ENCODE measurements at places on chromosomes 1 and 21.

DNA sequence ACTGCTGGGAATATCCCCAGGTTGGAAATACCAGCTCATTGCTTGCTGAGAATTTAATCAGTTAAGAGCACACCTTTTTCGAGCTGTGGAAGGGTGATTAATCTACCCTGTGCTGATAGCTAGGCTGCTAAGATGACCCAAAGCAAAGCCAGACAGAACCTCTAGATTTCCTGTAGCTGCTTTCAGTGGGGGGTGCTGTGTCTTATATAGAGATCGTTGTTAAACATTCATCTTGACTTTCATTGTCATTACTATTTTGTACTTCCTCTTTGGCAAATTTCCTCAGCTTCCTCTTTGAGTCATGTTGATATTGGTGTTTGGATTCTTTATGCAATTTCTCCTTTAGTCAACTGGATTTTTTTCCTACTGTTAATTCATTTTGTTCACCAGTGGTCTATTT lies 155.3 kb downstream of the DISC1 start:
- DNase-seq = no peak

DNA sequence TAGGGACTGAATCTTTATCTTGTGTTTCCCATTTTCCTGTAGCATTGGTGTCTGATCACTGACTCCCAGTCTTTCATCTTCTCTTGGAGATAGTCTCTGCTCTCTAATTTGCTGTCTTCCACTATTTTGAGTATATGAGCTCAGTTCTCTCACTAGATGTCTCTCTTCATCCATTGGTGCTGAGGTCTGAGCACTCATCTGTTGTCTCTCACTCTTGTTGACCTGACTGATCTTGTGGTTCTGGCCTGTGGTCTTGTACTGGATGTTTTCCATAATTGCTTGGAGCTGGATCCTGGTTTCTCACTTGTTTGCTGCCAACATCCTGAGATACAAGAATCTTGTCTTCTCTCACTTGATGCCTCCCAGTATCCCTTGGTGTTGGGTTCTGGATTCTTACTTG lies 25.1 kb upstream of the S100A11 start:
- no peak for DNase-seq

DNA sequence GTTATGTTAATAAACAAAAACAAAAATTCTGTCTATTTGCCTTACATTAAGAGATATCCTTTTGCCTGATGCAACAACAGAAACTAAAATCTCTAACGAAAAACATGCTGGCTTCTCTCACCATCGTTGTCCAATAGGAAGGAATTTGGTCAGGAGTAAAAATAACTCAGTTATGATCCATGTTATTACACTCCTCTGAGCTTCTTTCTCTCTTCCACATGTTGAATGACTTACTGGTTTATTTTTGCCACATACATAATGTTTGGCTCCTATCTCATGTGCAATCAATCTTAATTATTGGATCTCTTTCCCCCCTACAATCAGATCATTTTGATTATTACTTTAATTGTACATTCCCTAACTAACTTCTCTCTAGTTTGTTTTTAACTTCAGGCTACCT lies 688.4 kb downstream of the USP25 start:
- no peak for DNase-seq

- peak; percentile 22 for DNase-seq
Observed at GRCh38 chr1:204647114-204647804, 38.3 kb downstream of the LRRN2 start.

DNA sequence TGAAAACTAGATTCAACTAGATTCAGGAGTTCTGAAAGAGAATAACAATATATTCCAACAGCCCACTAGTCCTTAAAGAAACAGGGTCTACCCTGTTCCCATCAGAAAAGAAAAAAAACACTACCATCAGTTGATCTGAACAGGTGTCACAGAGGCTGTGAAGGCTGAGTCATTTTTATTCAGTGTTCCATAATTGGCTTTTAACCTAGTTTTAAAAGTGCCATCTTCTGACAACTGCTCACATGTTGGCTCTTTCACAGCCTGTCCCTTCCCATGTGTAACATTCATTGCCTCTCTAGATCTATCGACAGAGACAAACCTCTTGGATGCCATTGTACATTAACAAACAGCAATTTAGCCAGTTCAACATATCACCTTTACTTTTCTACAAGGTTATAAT lies 243.7 kb downstream of the TBX15 start:
- no peak for DNase-seq

- DNase-seq = peak; percentile 80
Observed at GRCh38 chr1:35554266-35555211, 2.7 kb downstream of the KIAA0319L start.

DNA sequence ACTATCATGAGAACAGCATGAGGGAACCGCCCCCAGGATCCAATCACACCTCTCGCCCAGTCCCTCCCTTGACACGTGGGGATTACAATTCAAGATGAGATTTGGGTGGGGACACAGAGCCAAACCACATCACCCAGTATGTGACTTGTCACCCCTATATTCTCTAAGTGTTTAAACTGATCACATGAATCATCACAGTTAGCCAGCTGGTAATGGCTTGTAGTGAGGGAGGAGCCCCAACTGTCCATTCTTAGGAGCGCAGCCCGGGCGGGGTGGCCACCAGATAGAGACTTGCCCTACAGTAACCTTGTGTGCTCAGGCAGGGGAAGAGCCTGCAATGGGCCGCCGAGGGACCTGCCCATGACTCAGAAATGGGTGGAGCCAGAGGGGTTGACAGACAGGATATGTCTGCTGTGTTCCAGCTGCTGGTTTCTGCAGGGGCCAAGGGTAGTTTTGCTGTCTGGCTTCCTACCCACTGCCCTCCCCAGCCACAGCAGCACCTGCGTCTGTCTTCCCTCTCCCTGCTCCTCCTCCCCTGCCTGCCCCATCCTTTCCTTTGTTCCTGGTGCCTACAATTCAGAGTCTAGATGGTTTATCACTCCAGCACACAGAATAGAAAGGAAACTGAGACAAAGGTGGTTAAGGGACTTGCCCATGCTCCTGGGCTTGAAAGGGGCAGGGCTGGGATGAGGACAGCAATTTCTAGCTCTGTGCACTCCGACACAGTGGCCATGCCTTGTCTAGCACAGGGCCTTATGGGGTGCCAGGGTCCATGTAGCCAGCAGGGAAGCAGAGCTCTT lies 9.2 kb downstream of the ABCG1 start:
- peak; percentile 50 for DNase-seq

DNA sequence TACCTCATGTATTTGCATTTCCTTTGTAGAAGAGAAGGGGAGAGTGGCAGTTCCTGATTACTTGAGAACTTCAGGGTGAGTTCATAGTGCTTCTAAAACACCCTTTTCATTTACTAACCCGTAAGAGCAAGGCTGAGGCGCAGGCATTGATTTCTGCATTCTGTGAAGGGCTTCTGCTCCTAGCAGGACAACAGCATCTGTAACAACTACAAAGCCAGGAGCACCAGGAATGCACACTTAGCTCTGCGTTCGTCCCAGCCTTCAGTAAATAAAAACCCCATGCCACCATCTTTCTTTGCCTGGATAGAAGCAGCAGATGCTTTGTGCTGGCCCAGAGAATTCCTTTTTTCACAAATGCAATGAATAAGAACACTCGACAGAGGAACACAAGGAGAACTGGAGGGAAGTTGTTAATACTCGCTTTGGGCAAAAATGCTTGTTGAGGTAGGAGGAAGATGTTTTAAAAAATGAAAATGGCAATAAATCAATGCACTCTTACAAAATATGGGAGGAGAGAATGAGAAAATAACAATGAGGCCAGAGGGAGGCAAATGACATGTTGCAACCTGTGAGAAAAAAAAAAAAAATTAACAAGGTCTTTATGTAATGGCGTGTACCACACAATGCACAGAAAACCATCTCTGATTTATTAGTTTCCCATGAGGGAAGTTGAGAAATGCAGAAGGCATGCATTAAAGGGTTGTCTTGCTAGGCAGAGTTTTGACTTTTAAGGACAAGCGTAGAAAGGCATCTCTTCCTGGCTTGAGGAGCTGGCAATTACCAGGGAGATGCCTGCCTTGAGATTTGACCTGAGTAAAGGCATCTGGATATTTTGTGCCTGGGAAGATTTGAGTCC lies 418.8 kb downstream of the DISC1 start:
- no peak for DNase-seq

DNA sequence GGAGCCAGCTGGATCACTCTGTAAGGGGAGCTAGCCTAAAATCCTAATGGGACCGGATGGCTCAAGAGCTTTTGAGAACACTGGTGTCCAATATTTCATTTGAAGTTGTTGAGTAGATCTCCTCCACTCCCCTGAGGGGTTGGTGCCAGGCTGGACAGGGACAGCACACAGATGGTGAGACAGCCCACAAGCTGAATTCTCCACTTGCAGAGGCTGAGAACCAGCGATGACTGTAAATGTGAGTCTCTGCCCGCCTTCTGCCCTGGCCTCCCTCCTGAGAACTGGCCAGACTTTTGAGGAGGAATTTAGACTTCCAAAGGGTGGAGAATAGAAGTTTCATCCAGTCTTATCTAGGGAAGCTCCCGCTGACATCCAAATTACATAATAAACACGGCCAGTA lies 20.5 kb upstream of the COQ8A start:
- no peak for DNase-seq

GRCh38 chr1:108585313-108585712 lies 25.4 kb downstream of the EEIG2 start:
- DNase-seq = no peak

- no peak for DNase-seq
Observed at GRCh38 chr1:7485086-7485780, 285.9 kb upstream of the VAMP3 start.

GRCh38 chr1:229205854-229206253 lies 65.1 kb upstream of the RAB4A start:
- no peak for DNase-seq

- DNase-seq = no peak
Observed at GRCh38 chr21:38956521-38956855, 150.8 kb downstream of the ETS2 start.

DNA sequence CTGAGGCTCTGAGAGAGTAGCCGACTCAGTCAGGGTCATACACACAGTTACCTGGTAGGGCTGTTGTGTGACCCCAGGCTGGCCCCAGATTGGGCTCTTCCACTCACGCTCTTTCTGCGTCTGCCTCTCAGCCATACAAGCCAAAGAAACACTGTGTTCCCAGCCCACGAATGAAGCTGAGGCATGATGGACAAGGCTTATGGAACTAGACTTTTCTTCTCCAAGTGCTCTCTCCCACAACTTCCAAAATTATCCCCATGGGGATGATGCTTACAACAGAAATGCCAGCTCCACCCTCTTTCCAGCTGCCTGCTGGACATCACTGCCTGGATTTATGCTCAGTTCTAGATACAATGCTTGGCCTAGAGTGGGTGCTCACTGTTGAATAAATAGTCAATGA lies 102.8 kb upstream of the JUN start:
- DNase-seq = no peak

DNA sequence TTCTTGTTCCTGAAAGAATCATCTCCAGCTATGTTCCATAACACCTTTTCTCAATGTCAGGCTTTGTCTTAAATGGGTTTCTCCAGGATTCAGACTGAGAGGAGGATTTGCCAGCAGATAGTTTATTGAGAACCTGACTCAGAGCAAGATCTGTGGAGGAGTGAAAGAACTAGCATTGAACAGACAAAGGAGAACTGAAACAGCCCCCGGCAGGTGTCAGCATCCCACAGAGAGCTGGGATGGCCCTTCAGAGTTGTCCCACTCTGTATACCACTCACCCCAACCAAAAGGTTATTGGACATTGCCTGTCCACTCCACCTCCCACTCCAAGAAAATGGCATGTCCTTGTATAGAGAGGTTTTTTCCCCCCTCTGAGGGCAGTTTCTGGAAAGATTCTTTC lies 270.7 kb downstream of the PAPPA2 start:
- DNase-seq = no peak

DNA sequence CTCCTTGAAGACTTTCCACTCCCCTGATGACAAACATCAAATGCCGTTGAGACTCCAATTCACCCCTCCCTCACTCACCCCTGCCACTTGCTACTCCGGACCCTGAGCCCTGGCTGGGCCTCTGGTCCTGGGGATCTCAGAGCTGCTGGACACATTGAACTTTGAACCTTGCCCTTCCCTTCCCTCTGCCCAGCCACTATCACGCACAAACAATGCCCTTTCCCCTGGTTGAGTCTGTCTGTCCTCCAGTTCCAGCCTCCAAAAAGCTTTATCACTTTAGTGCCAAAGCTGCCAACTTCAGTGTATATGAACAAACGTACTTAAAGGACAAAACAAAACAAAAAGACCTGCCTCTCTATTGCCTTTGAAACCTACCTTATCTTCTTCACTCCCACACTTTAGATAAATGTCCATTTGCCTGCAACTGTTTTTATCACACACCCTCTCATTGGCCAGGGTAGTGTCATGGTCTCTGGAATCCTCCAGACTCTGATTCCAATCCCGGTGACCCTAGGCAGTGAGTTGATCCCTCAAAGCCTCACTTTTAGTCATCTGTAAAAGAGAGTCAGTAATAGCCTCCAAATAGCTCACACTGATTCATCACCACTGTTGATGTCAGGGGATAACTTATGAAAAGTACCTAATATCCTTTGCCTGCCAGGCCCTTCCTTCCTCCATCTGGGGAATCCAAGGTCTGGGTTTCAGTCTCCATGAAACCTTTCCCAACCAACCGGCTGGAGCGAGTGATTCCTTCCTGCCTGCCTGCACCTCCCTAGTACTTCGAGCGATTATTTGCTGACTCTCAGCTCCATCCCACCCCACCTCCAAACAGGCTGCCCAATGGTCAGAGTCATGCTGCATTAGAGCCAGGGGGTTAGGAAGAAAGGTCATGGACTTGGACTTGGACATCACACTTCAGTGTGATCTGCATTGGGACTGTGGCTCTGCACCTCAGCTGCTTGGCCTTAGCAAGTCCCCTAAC lies 15.9 kb upstream of the SPOCD1 start:
- no peak for DNase-seq

DNA sequence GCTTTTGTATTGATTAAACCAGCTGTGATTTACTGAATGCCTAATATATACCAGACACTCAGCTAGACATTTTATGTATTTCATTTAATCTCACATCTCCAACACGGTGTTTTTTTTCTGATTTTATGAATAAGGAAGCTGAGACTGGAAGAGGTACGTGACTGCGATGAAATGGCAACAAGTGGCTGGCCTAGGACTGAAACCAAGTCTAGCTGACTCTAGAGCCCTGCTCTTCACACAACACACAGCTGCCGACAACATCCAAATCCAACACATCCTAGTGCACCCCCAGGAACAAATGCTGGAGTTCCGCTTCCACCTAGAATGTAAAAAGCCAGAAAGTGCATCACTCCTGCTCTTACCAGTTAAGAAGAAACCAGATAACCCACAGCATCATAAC lies 10.7 kb upstream of the TOMM20 start:
- DNase-seq = no peak

GRCh38 chr21:40386294-40386911 lies 460.6 kb downstream of the DSCAM start:
- peak; percentile 66 for DNase-seq

- DNase-seq = peak; percentile 59
Observed at GRCh38 chr1:51330331-51331201, at the start of gene TTC39A. Gene TTC39A, minus strand, starts transcription at chr1:51330562. Its CDS starts 85 bp downstream, at chr1:51330477.

DNA sequence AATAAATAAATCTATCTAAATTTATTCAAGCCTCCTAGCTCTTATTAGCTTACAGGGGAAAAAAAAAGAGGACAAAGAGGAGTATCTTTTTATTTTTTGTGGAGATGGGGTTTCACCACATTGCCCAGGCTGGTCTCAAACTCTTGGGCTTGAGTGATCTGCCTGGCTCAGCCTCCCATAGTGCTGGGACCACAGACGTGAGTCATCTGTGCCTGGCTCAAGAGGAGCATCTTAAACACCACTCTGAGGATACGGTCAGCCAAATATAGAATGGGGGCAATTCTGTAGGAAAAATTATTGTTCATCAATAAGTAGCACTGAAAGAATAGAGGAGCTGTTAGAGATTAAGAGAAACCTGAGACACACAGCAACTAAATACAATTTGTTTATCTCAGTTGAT lies 24.1 kb downstream of the SLC45A3 start:
- no peak for DNase-seq

GRCh38 chr1:88216441-88216840 lies 467.6 kb upstream of the PKN2 start:
- DNase-seq = no peak
